ENCODE measurements at places on chromosomes 5 and 9. TPM values are rescaled to one million over a fixed set of nuclear protein-coding genes. Genes with fewer than 3 reads are reported as not detected.

RASEF gene
- total RNA-seq: 0.39 TPM

SV2C gene
- not detected for total RNA-seq

PRSS3 gene
- total RNA-seq: 18.9 TPM

GRXCR2 gene
- not detected for total RNA-seq

CKS2 gene
- 278 TPM for total RNA-seq

FAM169A gene
- total RNA-seq: under 0.01 TPM

ROR2 gene
- total RNA-seq: 79.0 TPM

REEP2 gene
- total RNA-seq: 28.3 TPM

GPR151 gene
- total RNA-seq: not detected
